ENCODE measurements at places on chromosomes 6 and 20.

- no peak for DNase-seq
Observed at GRCh38 chr6:130150906-130151305, 71.8 kb downstream of the SAMD3 start.

GRCh38 chr20:8428988-8429387, 296.9 kb downstream of the PLCB1 start:
- no peak for DNase-seq

DNA sequence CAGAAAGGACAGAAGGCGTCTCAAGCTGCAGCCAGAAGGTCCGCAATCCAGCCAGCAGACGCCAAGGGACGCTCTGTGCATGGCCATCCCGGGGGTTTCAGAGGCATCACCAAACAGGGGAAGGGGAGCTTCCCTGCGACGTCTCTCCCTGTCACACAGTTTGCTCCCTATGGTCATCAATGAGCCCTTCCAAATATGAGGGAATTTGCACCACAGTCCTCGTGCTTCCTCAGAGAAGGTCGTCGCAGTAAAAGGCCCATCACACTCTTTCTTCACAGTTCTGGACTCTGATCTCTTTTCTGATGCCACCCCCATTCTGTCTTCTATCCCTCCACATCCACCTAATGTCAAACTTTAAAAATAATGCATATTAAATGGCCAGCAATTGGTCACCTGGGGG, 10.2 kb upstream of the FOXC1 start:
- no peak for DNase-seq

- no peak for DNase-seq
Observed at GRCh38 chr6:334536-335510, 42.5 kb downstream of the DUSP22 start.

GRCh38 chr6:10617008-10617696, 77.3 kb downstream of the C6orf52 start:
- DNase-seq = no peak

- no peak for DNase-seq
Observed at GRCh38 chr6:5958921-5959320, 47.8 kb downstream of the NRN1 start.

DNA sequence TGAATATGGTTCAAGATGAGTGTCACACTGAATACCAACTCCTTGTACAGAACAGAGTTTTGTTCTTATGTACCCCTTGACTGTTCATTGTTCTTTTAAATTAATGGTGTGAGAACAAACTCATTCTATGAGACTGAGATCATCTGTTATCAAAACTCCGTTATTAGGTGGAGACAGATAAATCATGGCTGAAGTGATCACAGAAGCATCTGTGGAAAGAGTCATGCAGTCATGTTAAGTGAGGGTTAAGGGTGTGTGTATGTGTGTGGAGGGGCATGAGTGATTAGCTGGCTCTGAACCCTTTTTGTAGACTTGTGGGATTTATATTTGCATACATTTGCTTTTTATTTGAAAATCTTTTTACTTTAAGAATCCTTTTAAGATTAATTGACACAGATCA, 24.7 kb downstream of the ADGRG6 start:
- DNase-seq = no peak

DNA sequence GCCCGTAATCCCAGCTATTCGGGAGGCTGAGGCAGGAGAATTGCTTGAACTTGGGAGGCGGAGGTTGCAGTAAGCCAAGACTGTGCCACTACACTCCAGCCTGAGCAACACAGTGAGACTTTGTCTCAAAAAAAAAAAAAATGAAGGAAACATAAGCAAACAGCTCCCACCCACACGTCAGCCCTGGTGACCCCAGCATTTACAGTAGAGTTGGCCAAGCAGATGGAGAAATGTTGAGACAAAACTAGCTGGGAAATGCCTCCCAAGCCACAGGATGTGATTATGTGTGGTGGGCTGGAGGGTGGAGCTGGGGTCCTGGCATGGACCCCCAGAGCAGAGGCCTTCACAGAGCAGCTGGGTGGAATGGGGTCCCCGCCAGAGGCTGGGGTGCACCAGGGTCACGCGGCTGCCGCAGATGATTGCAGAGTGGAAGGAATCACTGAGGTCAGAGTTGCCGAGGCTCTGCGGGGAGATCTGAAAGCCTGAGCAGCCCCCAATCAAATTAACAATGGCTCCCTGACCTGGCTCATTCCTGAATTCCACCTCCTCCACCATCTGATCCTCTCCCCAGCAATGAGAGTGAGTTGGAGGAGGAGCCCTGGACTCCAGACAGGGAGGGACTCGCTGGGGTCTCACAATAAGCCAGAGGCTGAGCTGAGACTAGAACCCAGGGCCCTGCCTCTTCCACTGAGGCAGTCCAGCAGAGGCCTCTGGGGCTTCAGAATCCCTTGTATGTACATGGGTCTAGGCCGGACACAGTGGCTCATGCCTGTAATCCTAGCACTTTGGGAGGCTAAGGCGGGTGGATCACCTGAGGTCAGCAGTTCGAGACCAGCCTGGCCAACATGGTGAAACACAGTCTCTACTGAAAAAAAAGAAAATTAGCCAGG, 34.7 kb upstream of the TGM2 start:
- DNase-seq = no peak

GRCh38 chr6:85610182-85610895, 16.7 kb upstream of the SNX14 start:
- no peak for DNase-seq

- no peak for DNase-seq
Observed at GRCh38 chr20:38067717-38068365, 34.3 kb downstream of the RPRD1B start.

GRCh38 chr6:38039502-38039901, 220.0 kb downstream of the ZFAND3 start:
- DNase-seq = no peak

GRCh38 chr20:24403406-24403805, 66.0 kb upstream of the SYNDIG1 start:
- DNase-seq = no peak

- DNase-seq = no peak
Observed at GRCh38 chr20:50269091-50270033, 78.7 kb downstream of the CEBPB start.

DNA sequence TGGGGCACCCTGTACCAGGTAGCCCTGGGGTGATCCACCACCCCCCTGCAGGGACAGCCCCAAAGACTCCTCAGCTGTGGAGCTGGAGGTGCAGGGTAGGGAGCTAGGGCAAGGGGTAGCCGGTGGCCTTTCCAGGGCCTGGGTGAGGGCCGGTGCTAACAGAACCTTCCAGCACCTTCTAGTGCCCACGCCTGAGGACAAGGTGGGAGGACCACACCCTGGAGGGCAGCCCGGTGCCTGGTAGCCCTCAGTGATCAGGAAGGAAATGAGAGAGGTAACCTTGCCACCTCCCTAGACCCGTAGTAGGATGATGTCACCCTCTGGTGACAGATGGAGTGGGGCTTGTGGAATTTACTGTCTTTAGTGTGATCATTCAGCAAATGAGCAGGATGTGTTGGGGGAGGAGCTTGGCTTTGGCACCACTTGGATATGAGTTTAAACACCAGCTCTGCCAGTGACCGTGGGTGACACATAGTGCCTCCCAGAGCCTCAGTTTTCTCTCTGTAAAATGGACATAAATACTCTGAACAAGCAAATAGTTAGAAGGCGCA, 187.7 kb downstream of the NFATC2 start:
- DNase-seq = no peak
